ENCODE measurements at places on chromosomes 2 and 18.

DNA sequence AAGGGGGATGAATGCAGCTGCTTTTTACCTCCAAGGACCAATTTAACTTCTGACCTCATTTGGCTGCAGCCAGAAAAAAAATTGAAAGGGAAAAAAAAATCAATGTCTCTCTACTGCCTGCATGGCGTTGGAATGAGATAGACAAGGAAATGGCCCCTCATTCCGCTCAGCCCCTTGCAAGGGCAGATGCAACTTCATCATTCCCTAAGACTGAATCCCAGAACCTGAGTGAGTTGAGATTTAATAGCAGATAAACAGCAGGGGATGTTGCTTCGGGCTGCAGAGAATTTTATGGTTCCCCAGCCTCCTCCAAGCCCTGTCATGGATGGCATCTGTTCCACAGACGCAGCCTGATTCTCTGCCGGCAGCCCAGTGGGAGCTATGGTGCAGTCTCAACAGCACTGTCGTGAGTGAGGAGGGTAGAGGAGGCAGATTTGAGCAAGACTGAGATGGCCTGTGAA, 49.0 kb downstream of the CAPN13 start:
- DNase-seq, result no peak

DNA sequence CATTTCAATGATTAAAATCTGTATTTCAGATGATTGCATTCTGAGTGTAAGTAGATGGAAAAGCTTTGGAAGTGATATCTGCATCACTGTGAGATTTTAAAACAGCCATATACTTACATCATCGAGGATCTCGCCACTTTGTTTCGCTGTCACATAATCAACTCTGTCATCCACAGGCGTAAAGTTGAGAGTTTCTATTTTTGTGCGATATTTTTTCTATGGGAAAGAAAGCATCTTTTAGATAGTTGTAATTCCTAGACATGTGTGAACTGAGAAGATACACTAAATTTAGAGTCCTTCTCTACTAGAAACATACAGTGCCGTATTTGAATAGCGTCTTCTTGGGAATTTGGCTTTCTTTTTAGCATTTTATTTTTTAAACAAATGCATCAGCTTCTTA, 158.8 kb downstream of the RIF1 start:
- DNase-seq, result no peak

GRCh38 chr2:232994446-232994845, 18.6 kb downstream of the NGEF start:
- DNase-seq, result no peak

DNA sequence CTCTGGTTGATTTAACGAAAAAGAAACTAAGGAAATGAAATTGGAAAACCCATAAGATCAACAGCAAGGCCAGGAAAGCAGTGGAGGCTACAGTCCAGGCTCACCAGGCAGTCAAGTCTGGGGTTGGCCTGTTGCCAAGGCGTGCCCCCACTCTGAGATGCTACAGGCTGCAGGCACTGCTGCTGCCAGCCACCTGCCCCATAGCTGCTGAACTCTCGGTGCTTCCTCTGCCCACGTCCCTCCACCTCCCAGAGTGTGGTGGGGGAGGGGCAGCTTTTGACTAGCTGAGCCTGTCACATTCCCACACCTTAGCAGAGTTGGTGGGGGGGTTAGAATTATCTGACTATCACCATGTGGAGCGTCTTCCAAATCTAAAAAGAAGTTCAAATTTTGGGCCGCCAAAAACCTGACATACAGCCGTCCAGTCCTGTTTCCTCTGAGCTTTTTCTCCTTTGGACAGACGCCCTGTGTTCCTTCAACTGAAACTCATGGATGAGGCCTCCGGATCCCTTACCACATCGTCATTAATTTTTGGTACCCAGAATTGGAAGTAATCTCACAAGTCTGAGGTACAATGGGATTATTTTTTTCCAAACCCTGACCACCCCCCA, 3.9 kb upstream of the SH3RF3 start:
- DNase-seq, result no peak

GRCh38 chr18:25743646-25744151, 346.7 kb downstream of the SS18 start:
- DNase-seq, result no peak

GRCh38 chr2:156704132-156704531, 268.0 kb downstream of the GPD2 start:
- DNase-seq, result no peak

GRCh38 chr2:61718965-61719364, 134.9 kb downstream of the FAM161A start:
- DNase-seq, result no peak

Measured in NCI-H187 (cell line).